ENCODE measurements at places on chromosomes 5 and 9.

DNA sequence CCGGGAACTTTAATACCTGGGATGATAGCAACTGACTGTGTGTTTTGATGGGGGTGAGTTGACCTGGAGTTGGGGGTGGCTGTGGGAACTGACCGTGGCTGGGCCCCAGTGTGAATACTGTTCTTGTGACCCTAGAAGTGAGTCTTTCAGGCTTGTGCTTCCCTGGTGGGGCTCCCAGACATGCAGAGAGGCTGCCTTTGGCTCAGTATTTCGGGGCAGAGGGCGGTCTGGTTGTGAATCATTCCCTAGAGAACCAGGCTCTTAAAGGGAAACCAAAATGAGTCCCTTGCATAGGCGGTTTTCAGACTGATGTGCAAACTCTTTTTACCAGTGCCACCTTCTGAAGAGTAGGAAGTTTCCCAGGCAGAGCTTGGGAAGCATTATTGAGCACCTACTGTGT lies 132.1 kb downstream of the MACROH2A1 start:
- DNase-seq, result no peak

DNA sequence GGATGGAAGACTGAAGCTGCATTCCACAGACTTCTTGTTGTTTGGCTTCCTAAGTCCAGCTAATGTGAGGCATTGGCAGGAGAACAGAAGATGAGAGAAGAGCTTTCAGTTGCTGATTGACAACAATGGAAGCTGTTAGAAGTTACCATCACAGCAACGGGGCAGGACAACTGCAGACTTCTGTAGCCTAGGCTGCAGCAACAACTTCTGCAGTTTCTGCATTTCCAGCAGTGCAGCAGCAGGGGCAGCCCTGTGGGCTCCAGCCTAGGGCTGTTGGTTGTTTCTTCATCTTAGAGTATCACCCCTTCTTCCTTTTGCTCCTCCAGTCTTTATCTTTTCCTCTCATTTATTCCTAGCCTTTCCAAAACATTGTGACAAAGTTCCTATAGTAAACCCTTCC lies 528.8 kb upstream of the PTGER4 start:
- no peak for DNase-seq

- DNase-seq, result no peak
Measured at GRCh38 chr5:71872311-71872864, 153.3 kb downstream of the CARTPT start.

DNA sequence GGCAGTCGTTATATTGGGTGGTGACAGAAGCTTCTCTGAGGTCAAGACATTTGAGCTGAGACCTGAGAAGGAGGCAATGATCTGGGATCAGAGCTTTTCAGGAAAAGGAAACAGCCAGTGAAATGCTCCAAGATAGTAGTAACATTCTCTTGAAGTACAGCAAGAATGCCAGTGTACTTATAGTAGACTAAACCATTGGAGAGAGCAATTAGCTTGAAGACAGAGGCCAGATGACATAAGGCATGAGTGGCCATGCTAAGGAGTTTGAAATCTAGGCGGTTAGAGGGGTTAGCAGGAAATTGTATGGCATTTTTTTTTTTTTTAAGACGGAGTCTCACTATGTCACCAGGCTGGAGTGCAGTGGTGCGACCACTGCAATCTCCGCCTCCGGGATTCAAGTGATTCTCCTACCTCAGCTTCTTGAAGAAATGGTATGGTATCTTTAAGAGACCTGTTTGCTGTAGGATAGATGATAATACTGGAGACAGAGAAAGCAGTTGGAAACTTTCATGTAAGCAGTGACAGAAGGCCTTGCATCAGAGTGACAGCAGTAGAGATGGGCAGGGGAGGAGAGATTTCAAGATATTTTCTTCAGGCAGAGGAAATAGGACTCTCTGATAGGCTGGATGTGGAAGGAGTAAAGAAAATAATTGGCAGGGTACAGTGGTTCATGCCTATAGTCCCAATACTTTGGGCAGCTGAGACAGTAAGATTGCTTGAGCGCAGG lies 482.2 kb upstream of the PAPPA start:
- no peak for DNase-seq

GRCh38 chr5:19874811-19875210 lies 113.2 kb downstream of the CDH18 start:
- DNase-seq, result no peak

GRCh38 chr9:130868230-130868629 lies 28.4 kb downstream of the QRFP start:
- no peak for DNase-seq

DNA sequence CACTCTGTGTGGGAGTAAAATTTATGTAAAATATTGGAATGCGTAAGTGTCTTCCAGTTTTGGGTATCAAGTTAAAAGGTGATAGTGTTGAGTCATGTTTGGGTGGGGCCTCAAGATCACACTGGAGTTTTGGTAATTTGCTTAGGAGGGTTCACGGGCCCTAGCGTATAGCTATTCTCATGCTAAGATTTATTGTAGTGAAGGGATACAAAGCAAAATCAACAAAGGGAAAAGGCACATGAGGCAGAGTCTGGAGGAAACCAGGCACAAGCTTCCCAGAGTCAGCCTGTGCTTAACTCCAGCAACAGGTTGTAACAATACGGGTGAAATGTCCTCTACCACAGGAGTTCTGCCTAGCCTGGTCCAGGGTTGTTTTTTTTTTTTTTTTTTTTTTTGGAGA lies 20.2 kb downstream of the HSPA4 start:
- no peak for DNase-seq

DNA sequence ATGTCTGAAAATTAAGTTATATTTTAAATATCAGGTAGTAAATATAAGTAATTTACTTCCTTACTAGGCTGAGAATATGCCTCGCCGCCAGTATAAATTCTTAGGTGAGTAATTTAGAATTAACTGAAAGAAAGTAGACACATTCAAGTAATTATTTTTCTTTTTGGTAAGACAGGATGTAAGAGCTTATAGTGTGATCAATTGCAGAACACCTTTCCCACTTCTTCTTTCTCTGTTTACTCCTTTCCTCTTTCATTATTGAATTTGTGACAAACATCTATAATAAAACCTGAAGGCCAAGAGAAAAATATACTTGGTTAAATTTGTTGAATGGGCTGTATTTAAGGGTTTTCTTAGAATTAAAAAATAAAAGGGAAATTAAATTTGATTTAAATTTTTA lies 195.1 kb upstream of the CDKN2B start:
- no peak for DNase-seq

- DNase-seq, result no peak
Measured at GRCh38 chr5:40410231-40410861, 269.4 kb upstream of the PTGER4 start.

GRCh38 chr5:55624841-55625588 lies 87.1 kb downstream of the SLC38A9 start:
- no peak for DNase-seq

DNA sequence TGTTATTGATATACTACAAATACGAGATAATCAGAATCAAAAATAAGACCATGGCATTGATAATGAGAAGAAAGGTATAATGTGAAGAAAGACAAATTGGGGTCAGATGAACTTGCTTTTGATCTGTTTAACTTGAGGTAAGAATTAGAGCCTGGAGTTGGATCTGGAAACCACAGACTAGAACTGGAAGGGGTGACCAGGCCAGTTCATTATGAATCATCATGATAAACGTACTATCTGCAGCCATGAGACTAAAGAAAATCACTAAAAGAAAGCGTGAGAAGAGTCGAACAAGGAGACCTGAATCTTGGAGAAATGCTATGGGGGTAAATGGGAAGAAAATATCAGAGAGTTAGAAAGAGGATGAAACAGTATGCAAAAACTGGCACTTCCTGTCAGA lies 967.5 kb downstream of the NR2F1-AS1 start:
- DNase-seq, result no peak

DNA sequence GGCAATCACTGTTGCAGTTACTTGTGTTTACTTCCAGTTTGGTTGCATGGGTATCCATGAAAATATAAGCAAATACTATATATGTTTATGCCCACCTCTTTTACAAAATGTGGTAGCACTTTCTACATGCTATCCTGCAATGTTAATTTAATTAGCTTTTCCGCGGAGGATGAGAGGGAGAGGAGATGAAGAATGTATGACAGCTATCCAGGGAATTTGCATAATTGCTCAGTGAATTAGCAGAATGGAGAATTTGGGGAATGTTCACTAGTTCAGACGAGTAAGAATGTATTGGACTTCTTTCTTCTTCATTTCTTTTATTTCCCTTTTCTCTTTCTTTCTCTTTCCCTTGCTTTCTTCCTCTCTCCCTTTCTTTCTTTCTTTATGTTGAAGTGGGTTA lies 140.7 kb upstream of the SLC28A3 start:
- DNase-seq, result no peak

GRCh38 chr9:130358928-130359327 lies 85.8 kb upstream of the ASS1 start:
- DNase-seq, result no peak

GRCh38 chr9:18549772-18550171 lies 75.8 kb downstream of the ADAMTSL1 start:
- no peak for DNase-seq

- no peak for DNase-seq
Measured at GRCh38 chr5:465591-466403, 22.8 kb downstream of the EXOC3 start.

GRCh38 chr5:132103969-132104391 lies 30.4 kb downstream of the CSF2 start:
- DNase-seq, result no peak

GRCh38 chr5:115072266-115073064 lies 97.2 kb downstream of the TRIM36 start:
- DNase-seq, result no peak

- no peak for DNase-seq
Measured at GRCh38 chr5:14366763-14367162, 214.8 kb upstream of the OTULINL start.

- DNase-seq, result no peak
Measured at GRCh38 chr5:103259705-103260355, 1.3 kb downstream of the MACIR start.

DNA sequence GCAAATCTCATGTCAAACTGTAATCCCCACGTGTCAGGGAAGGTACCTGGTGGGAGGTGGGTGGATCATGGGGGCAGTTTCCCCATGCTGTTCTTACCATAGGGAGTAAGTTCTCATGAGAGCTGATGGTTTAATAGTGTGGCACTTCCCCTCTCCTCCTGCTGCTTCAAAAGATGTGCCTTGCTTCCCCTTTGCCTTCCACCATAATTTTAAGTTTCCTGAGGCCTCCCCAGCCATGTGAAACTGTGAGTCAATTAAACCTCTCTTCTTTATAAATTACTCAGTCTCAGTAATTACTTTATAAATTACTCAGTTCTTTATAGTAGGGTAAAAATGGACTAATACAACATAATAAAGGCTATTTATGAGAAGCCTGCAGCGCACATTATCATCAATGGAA lies 7.1 kb upstream of the CNTRL start:
- no peak for DNase-seq

Data from neuronal stem cell (in vitro differentiated cells).